ENCODE measurements at places on chromosomes 5 and 9.

- peak; percentile 93 for DNase-seq
Observed at GRCh38 chr5:133934822-133935666, 33.4 kb downstream of the C5orf15 start.

- no peak for DNase-seq
Observed at GRCh38 chr5:40410964-40411635, 268.6 kb upstream of the PTGER4 start.

- DNase-seq = no peak
Observed at GRCh38 chr5:54492178-54492577, 25.4 kb upstream of the SNX18 start.

DNA sequence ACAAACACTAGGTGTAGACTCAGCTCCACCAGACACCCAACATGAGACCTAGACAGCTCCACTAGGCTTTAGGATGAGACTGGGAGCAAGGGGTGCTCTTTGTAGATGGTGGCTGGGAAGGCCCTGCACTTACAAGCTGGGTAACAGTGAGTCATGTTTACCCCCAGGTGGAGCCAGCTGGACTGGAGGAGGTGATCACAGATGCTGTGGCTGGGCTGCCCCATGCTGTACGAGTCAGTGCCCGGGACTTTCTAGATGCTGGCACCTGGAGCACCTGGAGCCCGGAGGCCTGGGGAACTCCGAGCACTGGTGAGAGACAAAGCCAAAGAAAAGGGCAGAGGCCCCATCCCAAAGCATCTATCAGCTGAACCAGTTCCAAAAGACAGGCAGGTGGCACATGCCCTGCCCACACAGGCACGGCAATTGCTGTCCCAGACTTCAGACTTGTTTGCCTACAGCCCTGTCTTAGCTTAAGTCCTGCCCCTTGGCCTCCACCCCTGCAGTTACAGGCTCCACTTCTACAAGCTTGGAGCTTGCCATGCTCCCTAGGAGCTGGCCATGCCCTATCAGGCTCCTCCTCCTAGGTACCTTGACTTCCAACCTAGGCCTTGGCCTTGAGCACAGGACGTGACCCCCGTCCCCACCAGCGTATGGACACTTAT, 2.7 kb downstream of the CCL27 start:
- DNase-seq = no peak

- no peak for DNase-seq
Observed at GRCh38 chr5:11780641-11781345, 123.5 kb downstream of the CTNND2 start.

GRCh38 chr5:111792471-111793058, 35.6 kb upstream of the NREP start:
- DNase-seq = no peak

DNA sequence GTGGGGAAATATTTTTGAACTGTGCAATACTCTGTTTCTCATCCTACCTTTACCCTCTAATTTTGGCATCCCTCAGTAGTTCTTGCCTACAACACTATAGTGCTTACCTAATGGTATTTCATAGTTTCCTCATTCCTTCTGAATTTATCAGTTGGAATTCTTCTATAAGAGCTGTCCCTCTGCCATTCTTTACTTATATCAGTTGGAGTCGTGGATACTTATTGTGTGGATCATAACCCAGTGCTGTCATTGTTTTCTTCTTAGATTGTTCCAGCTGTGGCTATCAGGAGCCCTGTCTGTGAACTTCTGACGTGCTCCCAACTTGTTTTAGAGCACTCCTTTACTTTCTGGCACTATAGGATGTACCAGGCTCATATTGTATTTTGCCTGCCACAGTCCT, 146.1 kb upstream of the OTULINL start:
- DNase-seq = no peak

DNA sequence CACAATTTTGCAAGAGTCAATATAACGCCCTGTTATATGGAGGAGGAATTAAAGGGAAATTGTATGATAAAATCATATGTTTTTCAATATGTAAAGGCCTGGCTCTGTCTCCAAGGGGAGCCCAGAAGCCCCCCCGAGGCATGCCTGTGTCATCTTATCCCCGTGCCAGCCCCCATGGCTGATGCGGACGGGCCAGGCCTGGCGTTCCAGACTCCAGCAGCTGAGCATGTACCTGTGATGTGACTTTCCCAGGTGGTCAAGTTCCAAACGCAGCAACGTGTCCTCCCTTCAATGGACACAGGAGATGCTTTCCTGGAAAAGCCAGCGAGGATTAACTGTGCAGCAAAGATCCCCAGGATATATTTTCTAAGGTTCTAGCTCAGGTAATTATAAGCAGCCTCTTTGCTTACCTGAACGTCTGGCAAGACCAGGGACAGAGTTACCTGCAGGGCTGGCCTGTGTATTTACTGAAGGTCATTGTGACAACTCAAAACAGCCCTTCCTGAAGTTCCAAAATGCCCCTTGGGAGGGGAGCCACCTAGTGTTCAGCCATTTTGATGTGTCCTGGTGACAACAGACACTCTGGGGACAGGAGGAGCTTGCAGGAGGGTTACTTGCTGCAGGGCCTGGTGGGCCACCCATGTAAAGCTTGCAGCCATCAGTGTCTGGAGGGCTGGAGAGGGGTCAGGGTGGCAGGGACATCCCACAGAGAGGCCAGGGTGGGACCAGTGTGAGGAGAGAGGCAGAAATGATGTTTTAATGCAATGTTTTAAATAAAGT, 53.3 kb upstream of the RNU6ATAC start:
- peak; percentile 55 for DNase-seq

- DNase-seq = no peak
Observed at GRCh38 chr5:180303226-180304015, 11.5 kb upstream of the MAPK9 start.

DNA sequence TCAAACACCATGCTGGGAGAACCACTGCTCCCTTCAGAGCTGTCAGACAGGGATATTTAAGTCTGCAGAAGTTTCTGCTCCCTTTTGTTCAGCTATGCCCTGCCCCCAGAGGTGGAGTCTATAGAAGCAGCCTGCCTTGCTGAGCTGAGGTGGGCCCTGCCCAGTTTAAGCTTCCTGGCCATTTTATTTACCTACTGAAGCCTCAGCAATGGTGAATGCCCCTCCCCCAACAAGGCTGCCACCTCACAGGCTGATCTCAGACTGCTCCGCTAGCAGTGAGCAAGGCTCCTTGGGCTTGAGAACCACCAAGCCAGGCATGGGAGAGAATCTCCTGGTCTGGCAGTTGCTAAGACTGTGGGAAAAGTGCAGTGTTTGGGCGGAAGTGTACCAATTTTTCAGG, 205.5 kb upstream of the PTGER4 start:
- no peak for DNase-seq

DNA sequence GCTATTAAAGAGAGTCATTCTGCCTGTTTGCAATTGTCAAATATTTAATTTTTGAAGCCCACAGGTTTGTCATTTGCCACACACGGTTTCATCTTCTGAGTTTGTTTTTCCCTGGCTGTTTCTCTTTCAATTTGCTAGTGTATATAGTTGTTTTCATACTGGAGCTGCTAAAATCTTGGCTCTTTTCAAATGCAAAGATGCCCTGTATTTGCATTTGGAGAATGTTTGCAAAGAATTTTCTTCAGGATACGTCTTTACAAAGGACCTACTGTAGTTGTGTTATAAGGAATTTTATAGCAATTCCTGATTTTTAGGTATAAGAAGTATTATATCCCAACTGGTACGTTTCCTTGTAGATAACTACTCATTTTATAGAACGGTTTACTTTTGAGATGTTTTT, 48.0 kb downstream of the IZUMO3 start:
- DNase-seq = no peak

GRCh38 chr5:130045334-130045733, 141.1 kb downstream of the CHSY3 start:
- no peak for DNase-seq

DNA sequence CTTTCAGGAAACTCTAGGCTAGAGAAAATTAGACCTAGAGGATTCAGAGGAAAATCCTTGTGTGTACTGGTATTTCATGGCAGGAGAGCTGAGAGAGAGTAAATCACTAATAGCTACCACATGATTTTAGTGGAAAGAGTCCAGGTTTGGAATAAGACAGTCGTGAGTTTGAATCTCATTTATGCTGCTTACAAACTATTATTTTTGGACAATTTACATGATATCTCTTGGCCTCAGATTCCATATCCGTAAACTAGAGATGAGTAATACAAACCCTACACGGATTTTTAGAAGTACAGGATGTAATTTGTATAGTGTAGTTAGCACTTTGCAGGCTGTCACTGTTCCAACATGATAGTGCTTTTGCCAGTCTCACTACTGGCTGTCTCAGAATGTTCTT, 2.7 kb downstream of the IL31RA start:
- DNase-seq = no peak

DNA sequence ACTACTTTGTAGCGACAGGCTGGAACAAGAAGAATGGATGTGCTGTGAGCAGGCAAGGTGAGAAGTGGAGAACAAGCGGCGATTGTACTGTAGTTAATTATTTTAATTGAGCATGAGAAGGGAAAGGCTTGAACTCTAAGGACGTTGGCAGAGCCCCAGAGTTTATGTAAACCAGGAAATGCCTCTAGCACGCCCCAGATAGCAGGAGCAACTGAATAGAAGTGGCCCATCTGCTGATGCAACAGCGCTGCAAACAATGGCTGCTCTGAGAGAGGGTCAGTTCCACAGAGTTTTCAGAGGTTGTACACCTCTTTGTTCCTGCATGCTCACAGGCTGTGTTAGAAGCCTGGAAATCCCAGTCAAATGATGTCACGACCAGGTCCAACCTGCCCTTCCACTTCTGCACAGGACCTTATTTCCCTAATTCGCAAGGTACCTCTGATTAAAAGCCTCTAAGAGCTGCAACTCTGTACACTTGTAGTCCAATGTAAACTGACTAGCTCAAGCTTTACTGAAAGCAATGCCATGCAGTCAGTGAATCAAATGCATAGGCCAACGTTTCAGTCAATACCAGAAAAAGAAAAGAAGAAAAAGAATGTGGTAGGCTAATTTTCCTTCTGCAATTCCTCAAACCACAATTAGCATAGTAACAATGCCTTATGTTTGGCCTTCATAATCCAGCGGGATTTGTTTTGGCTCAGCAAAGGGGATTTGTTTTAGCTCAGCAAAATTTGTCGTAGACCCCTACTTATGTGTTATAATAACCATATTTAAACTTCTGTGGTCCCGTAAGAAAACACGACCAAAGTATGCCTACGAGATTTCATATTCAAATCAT, 119.6 kb upstream of the RETREG1 start:
- no peak for DNase-seq

DNA sequence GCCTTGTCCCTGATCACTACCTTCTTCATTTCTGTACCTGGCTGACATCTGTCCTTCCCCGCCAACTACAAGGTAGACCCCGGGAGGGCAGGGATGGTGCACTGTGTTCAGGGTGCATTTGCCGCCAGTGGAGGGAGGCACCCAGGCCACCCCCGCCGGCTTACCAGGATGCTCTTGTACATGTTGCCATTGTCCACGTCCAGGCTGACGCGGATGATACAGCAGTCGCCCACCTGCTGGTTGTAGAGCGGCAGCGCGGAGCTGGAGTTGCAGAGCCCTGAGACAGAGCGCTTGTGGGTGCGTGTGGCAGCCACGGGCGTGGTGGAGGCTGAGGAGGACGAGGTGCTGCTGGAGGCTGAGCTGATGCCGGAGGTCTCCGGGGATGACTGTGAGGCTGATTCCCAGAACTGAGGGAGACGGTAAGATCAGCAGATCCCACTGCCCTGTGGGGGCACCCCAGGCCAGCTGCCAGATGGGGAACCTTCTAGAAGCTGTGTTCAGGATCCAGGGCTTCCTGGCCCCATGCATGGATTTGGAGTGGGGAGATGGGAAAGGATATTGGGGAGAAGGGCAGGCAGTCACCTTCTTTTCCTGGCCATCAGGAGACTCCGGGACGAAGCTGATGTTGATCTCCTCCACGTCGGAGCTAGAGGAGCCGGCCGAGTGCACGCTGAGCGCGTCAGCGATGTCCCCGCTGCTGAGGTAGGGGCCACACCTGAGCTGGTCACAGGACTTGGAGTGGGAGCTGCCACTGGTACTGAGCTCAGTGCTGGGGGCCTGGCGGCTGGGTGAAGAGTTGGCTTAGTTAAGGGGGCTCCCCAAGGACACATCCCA, 19.5 kb downstream of the RALGDS start:
- no peak for DNase-seq

DNA sequence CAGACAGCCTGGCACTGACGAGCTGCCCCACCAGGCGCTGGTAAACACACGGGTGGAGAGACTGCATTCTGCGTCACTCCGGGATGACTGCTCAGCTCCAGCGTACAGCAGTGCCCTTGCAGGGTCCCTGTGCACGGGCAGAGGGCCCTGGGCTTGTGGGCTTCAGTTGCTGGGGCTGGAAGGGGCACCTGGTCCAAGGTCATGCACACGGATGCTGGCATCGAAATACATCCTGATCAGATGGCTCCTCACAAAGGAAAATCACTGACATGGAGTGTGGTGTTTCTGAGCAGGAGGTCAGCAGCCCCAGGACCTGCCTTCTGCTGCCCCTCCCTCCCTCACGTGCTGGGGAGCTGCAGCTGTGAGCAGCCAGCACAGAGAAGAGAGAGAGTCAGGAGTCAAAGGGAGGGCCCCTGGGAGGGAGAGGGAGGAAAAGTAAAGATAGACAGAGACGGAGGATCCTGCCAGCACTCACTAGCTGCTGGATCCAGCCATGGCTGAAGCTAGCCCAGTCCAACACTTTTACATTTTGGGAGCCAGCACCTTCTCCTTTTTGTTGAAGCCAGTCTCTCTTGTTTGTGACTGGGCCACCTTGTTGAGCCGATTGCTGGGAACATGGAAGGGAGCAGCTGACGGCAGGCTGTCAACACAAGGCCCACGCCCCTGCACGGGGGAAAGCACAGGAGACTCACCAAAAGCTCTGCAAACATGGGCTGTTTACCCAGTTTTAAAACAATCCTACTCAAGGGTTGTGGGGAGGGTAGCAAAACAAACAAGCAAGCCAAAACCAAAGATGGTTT, 166.5 kb upstream of the PHYKPL start:
- no peak for DNase-seq

DNA sequence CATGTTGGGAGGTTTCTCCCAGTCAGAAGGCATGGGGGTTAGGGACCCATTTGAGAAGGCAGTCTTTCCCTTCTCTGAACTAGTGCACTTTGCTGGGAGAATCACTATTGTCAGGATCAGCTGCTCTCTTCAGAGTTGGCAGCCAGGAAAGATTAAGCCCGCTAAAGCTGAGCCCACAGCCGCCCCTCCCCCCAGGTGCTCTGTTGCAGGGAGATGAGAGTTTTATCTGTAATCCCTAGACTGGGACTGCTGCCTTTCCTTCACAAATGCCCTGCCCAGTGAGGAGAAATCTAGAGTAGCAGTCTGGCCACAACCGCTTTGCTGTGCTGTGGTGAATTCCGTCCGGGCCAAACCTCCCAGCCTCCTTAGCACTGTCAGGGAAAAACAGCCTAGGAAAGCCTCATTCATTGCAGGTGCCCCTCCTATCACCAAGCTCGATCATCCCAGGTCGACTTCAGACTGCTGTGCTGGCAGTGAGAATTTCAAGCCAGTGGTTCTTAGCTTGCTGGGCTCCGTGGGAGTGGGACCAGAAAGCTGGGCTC, 69.8 kb downstream of the CNTLN start:
- no peak for DNase-seq
